Activated CD4-positive, alpha-beta T cell treated with anti-CD3 and anti-CD28 coated beads, Interleukin-2, amount 50 U/mL, for 48 hours (primary cell): ENCODE measurements at places on chromosomes 5 and 9.
A peak's percentile ranks its signal among the peaks of the same experiment; 100 is the strongest.

DNA sequence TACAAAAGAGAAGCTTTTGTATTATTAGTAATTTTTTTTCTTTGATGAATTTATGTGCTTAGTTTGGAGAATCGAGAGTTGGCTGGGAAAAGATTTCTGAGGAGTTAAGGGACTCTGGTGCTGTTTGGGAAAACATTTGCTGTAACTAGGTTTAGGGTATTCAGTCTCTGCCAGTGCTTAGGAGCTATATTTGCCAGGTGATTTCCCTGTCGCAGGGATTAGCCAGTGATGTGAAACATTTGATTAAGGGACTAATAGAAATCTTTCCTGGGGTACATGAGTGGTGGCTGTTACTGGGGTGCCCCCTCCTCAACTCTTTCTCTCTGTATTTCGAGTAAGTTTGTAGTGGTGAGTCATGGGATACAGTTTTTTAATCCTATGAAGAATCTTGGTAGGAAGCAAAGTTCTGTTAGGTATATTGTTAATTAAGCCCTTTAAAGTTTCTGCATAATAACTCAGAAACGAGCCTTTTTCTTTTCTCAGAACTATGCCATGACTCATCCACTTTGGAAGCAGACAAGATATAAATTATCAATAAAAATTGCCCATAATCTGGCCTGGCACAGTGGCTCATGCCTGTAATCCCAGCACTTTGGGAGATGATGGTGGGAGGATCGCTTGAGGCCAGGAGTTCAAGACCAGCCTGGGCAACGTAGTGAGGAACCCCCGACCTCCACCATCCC lies 18.6 kb downstream of the RGMB start:
- no peak for DNase-seq

DNA sequence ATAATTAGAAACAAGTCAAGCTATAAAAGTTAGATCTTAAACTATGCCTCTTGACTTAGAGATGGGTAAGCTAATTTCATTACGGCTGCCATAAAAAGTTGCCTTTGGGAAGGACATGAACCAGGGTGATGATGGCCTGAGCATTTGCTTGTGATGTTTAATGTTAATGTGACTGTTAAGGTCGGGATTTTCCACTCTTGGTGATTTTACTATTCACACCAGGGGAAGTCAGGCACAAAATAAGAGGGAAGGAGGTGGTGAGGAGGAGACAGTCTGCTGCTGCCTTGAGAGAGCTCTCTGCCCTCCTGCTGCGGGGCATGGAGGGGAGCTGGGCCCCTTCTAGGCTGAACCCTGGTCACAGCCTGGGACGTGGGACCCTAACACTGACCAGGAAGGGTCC lies 34.4 kb downstream of the AHRR start:
- DNase-seq = no peak

GRCh38 chr9:126853667-126854066 lies 6.8 kb upstream of the ZBTB34 start:
- no peak for DNase-seq

DNA sequence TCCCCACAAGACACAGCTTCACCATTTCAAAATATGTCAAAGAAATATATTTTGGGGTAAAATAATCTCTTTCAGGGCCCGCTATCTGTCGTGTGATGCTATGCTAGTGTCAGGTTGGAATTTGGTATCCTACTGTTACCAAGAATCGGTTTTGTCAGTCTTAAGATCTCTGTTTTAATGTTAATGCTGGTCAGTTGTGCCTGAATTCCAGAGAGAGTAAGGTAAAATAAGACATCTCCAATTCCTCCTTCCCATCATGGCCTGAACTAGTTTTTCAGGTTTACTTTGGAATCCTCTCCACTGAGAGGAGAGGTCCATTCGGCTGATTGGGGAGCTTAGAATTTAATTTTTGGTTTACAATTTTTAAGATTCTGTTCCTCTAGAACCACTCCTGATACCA lies 10.4 kb upstream of the BTF3 start:
- no peak for DNase-seq

GRCh38 chr9:14706530-14707140 lies 13.4 kb upstream of the ZDHHC21 start:
- DNase-seq = no peak

DNA sequence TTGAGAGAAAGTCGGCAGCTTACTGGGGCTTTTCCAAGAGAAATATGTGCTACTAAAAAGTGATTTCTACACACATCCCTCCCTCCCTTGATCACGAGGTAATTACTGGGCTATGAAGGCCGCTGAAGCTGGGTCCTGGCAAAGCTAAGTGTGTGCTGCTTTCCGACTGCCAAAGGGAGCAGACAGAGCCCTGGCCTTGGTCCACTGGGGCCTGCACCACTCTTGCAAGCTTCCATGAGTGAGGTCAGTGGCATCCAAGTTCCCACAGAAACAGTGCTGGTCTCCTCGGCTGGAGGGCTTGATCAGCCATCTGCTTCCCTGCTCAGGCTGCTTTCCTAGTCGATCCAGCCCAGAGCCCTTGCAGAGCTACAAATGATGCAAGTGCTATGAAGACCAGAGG lies 154.8 kb upstream of the LHFPL2 start:
- DNase-seq = no peak

DNA sequence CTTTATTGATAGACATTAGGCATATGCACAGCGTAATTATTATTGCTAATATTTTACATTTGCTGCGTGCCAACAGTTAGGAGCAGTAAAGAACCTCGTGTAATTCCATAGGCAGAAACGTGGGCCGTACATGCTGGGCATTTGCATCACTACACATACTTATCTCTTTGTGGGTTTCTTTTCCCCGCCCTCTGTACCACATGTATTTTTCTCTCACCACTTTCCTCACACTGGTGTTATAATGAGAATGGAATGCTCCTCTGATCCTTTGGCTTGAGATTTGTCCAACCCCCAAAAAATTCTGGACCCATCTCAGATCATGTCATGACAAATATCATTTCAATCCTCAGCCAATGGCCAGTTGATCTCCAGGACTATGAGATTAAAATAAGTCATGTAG lies 1952.6 kb upstream of the WWC1 start:
- DNase-seq = no peak

- DNase-seq = peak; percentile 35
Observed at GRCh38 chr9:129102791-129103594, 7.6 kb downstream of the CRAT start.
